Immature natural killer cell (primary cell): ENCODE measurements at places on chromosomes 6 and 20.
A peak's percentile ranks its signal among the peaks of the same experiment; 100 is the strongest.

DNA sequence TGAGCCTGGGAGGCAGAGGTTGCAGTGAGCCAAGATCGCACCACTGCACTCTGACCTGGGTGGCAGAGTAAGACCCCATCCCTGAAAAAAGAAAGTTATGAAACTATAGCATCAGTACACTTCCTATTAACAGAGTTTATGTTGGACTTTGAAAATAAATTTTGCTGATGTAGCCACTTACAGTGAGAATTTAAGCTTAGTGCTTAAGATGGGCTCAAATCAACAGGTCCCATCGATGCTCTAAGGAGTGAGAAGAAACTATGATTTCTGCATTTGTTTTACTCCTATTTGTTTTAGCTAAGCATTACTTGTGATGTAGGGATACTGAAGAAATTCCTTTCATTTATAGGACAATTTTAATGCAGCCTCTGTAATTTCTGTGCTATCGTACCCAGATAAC lies 93.3 kb upstream of the CLDN20 start:
- no peak for DNase-seq

DNA sequence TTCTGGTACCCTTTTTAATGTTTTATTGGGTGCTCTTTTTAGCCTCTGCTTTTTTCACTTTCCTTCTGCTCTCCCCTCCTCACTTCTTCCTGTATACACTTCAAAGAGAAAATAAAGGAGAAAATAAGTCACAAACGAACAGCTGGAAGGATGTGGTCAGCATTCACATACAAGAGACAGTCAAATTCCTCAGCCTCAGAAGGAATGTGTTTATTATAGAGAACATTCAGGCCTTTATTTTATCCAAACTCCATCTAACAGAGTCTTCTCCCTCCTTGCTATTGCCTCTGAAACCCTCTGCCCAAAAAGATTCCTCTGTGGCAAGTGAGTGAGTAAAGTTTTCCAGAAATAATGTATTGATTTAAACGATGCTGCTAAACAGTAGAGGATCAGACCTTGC lies 490.4 kb downstream of the FRK start:
- no peak for DNase-seq

GRCh38 chr6:151325075-151326050 lies 66.0 kb downstream of the ZBTB2 start:
- DNase-seq, result no peak

DNA sequence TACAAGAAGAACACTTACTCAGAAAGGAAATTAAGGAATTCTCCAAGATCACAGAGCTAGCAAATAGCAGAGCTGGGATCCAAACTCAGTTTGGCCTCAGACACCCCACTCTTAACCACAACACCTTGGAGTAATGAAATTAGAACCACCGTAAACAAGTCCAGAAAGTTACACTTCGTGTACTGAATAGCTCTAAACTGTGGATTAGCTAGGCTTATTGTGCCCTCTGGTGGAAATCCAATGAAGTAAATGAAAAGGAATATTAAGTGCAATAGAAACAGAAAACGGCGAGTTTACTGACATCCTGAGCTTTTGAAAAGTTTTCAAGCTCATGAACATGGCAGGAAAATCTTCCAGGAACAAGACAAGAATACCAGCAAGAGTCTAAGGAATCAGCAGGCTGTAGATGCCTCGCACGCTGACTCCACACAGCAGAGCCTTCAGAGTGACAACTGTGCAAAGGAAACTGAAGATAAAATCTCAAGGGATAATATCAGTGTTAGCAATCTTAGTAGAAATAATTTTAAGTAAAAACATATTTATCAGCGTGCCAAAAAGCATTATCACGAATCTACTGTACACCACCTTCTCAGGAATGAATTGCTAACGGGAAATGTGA lies 34.6 kb downstream of the FBXO5 start:
- peak; percentile 18 for DNase-seq

DNA sequence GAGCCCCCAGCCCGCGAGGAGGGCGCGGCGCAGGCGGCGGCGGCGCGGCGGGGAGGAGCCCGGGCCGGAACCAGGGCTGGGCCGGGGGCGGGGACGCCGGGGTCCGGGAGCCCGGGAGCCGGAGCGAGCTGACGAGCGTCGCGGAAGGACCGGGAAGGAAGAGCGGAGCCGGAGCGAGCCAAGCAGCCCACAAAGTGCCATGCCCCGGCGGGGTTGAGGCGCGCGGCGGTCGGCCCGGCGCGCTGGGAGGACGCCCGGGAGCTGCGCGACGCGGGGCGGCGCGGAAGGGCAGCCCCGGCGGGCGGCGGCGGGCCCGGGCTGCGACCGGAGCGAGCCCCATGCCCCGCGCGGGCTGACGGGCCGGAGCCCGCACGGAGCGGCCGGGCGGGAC lies 289 bp downstream of the FOXP4 start:
- no peak for DNase-seq

DNA sequence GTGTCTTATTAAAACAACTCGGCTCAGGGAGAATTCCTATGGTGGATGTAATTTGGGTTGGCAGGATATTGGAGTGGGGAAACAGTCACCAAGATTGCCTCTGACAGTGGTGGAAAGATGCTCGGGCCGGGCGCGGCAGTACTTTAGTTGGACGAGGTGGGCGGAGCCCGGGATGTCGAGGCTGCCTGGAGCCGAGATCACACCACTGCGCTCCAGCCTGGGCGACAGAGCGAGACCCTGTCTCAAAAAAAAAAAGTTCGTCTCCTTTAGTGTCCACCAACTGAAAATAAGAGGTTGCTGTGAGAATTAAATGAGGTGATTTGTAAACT lies 621 bp downstream of the NOL7 start:
- peak; percentile 35 for DNase-seq

- no peak for DNase-seq
These were observed 757.1 kb upstream of the SLC35B3 start for GRCh38 chr6:9192405-9192909.

DNA sequence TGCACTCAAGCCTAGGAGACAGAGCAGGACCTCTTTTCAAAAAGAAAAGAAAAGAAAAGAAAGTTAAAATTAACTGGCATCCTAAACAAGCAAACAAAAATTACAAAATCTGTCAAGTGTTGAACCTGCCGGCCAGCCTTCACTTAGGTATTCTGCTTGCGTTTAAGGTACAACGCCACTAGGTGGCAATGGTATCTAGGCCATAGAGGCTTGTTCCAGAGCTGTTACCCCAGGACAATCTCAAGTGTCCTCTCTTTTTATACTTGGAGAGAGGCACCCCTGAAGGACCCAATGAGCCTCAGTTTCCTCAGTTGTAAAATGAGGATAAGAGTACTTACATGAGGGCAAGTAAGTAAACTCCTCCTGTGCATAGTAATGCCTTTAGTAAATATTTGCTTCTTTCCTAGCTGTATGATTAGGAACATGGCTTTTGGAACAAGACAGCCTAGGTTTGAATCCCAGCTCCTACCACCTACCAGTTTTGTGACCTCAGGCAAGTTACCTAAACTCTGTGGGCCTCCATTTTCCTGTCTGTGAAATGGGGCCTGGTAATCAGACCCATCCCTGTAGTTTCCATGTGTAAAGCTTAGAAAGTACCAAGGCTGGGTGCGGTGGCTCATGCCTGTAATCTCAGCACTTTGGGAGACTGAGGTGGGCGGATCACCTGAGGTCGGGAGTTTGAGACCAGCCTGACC lies 5.8 kb upstream of the PACSIN1 start:
- DNase-seq, result peak; percentile 45

DNA sequence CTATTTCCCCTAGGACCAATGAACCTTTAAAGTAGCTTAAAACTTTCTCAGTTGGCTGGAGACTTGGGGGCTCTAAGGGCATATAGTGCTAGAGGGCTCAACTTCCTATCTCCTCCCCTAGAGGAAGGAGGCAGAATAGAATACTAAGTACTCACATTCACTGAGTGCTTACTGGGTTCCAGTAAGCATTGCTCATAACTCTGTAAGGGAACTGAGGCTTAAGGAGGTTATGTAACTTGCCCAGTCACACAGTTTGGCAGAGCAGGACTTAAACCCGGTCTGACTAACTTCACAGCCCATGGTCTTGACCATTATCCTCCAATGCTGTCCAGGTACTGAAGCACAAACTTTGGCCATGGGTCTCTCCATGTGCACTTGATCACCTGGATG lies 12.5 kb downstream of the SESN1 start:
- DNase-seq, result no peak

GRCh38 chr6:169638915-169639314 lies 62.9 kb downstream of the WDR27 start:
- no peak for DNase-seq

GRCh38 chr6:110329348-110329713 lies 28.8 kb downstream of the METTL24 start:
- DNase-seq, result no peak

DNA sequence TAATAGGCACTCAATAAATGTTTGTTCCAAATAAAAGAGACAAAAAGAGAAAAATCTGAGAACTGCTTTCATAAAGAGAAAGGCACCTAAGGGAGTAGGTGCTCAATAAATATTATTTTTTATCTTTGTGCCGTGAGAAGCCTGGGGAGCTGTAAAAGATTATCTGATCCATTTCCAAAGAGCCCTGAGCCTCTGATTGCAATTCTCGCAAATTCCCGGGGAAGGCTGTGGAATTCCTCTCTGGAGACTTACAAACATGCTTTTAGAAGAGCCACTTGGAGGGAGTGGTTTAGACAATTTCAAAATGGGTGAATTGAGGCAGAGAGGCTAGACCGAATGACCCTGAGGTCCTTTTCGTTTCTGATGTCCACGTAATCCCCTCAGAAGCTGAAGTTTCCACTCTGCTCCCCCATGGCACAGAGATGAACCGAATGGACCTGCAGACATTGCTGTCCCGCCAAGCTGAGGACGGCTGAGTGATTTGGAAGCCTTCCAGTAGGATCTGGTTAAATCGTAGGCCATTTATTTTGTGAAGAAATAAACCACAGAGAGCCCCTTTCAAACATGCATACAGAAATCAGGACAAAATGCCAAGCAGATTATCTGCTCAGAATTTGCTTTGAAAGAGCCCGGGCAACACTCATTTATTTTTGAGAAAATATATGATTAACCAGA lies 77.8 kb downstream of the PKHD1 start:
- no peak for DNase-seq

- DNase-seq, result no peak
These were observed 11.7 kb downstream of the SFT2D1 start for GRCh38 chr6:166330612-166331011.

DNA sequence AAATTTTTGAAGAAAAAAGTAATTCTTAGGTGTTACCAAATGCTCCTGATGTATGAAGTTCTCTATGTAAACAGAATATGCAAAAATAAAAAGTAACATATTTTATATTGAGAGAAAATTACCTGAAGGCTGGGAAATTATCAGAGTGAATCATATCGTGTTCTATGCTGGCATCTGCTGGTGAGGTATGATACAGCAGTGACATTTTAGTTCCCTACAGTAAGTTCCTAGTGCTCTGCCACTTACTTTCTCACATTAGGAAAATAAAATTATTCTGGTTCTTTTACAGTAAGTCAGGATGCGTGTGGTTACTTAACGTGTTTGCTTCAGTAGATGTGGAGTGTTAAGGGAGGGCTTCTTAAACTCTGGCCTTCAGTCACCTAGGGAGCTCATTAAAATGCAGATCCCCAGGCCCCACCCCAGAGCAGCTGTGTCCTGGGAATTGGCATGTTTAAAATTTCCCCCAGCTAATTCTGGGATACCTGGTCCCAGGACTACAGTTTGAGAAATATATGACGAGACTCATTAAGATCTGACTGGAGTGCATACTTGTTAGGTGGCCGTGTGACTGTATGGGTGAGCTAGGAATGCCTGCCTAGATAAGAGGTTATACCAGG lies 3.2 kb downstream of the ACTR5 start:
- peak; percentile 25 for DNase-seq

DNA sequence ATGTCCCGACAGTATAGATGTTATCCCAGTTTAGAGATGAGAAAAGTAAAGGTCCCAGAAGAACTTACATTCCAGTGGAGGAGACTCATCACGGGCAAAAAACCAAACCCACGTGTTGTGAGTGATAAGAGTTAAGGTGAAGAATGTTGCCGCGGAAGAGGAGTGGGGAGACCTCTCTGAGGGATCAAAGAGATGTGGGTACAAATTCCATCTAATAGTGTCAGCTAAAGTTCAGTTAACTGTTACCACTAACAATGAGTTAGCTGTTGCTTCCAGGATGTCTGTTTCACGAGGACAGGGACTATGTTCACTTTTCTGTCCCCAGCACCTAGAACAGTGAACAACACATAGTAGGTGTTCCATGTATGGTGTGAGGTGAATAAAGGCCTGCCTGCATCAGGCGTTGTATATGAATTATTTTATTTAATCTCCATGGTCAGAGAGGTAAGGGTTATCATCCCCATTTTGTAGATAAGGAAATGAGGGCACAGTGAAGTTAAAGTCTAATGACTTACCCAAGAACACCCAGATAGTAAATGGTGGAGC lies 39.8 kb upstream of the RSPO4 start:
- DNase-seq, result no peak

- DNase-seq, result no peak
These were observed 198.7 kb upstream of the STXBP5 start for GRCh38 chr6:147005499-147005898.

DNA sequence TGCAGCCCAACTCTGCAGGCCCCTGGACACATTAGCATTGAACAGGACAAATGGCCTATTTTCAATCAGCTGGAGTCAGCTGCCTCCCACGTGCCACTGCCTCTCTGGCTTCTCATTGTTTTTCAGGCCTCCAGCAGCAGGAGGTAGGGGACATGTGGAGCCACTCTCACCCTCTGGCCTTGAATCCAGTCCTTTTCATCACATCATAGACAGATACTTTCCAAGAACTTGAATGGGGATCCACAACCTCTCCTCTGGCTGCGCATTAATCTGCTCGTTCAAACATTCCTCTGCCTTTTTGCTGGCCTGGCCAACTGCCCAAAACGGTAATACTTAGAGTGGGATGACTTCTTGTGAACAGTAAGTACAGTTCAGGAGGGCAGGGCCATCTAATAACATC lies 592.3 kb downstream of the PKHD1 start:
- no peak for DNase-seq

DNA sequence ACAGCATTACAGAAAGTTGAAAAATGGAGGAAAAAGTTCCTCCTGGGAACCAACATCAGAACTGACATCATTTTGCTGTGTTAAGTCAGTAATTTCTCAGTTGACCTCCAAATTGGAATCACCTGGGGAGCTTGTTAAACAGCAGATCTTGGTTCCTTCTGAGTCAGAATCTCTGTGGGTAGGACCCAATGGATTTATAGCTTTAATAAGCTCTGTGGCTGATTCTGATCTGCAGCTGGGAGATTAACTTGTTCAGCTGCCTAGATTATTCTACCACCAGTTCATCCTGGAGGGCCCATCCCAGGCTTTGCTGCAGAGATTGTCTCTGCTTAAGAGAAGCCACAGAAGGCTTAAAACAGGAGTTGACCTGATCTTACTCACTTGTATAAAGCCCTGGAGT lies 90.7 kb upstream of the POPDC3 start:
- DNase-seq, result no peak

GRCh38 chr6:42704251-42704936 lies 18.0 kb downstream of the PRPH2 start:
- DNase-seq, result no peak

DNA sequence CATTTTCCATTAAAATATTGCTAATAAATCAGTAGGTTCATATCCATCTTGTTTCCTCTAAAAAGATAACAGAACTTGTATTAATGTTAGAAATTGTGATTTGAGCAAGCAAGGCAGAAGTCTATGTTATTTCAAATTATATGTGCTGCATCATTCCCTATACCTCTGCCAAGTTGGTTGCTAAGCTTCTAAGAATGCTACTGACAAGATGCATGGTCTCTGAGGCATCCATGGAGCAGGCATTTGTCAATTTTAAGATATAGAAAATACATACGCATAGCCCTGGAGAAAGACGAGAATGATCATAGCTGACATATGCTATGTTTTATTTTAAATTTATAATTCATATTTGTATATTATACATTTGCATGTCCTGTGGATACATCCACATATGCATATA lies 168.3 kb upstream of the THEMIS start:
- DNase-seq, result no peak

- no peak for DNase-seq
These were observed 152.0 kb downstream of the TSHZ2 start for GRCh38 chr20:53124075-53124551.
